Activated CD4-positive, alpha-beta T cell treated with anti-CD3 and anti-CD28 coated beads for 36 hours (primary cell): ENCODE measurements at places on chromosomes 3 and 15.
A peak's percentile ranks its signal among the peaks of the same experiment; 100 is the strongest.

DNA sequence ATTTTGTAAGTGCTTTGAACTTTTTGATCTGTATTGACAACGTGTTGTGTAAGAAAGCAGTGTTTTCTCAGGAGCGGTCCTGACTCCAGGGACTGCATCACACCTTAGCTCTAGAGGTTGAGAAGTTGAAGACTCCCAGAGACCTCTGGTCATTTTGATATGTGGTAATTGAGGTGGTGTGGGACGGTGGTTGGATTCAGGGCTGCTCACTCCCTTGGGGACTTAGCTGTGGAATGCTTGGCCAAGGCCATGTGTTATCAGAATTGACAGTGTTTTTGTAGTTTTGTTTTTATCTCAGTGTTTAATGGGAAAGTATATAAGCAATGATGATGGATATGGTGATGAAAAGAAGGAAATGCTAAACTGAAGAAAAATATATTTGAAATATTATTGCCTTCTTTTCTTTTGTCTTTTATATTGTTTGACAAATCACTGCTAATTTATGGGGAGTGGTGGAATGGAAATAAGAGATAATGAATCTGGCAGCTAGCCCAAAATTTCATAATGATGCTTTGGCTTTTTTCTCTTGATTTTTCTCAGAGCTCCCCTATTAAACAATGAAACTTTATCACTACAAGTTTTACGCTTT, 16.0 kb downstream of the CMSS1 start:
- DNase-seq = no peak

- DNase-seq = no peak
Observed at GRCh38 chr3:13197281-13197680, 124.1 kb upstream of the IQSEC1 start.

DNA sequence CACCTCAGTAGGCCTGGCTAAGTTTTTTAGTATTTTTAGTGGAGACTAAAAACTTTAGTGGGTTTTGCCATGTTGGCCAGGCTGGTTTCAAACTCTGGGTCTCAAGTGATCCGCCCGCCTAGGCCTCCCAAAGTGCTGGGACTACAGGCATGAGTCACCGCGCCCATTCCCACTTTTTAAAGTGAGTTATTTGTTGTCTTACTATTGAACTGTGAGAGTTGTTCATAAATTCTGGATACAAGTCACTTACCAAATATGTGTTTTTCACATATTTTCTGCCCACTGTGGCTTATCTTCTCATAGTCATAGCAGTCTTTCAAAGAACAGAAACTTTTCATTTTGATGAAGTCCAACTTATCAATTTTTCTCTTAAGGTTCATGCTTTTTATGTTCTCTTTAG, 29.9 kb upstream of the SPSB4 start:
- no peak for DNase-seq

- DNase-seq = peak; percentile 33
Observed at GRCh38 chr3:150830094-150830681, 67.2 kb upstream of the SIAH2 start.

DNA sequence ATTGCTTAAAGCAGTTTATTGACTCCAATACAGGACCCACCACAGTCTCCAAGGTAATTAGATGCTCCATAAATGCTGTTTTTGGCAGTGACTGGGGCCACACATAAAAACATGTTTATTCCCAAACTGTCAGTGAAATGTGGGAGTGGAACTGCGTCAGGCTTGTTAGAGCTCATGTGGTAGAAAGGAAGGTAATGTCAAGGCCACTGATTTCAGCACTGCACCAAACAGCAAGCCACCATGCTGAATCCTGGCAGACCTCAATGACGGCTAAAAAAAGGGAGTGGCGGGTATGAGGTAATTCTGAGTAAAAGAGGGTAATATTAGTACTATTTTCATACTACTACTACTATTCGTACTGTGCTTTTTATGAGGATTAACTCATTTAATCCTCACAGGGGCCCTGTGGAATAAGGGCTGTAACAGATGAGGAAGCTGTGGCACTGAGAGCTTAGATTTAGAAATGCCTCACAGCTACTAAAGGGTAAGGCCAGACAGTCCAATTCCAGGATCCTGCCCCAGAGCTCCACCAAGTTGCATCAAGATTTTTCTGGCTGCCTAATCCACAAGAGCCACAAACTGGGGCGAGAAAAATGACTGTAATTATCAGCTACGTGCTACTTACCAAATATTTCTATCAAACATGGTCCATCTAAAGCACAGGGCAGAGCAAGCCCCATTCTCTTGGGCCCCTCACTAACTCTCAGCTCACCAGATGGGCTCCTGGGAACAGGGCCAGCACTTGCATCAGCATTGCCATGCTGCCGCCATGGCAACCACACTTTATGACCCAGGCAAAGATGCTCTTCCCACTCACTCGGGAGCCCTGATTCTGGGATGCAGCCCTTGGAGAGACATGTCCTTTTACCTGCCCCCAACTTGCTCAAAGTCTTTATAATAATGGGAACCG, 83.6 kb upstream of the SPATA12 start:
- DNase-seq = no peak

GRCh38 chr15:91939403-91939831, 85.9 kb downstream of the SLCO3A1 start:
- DNase-seq = no peak

DNA sequence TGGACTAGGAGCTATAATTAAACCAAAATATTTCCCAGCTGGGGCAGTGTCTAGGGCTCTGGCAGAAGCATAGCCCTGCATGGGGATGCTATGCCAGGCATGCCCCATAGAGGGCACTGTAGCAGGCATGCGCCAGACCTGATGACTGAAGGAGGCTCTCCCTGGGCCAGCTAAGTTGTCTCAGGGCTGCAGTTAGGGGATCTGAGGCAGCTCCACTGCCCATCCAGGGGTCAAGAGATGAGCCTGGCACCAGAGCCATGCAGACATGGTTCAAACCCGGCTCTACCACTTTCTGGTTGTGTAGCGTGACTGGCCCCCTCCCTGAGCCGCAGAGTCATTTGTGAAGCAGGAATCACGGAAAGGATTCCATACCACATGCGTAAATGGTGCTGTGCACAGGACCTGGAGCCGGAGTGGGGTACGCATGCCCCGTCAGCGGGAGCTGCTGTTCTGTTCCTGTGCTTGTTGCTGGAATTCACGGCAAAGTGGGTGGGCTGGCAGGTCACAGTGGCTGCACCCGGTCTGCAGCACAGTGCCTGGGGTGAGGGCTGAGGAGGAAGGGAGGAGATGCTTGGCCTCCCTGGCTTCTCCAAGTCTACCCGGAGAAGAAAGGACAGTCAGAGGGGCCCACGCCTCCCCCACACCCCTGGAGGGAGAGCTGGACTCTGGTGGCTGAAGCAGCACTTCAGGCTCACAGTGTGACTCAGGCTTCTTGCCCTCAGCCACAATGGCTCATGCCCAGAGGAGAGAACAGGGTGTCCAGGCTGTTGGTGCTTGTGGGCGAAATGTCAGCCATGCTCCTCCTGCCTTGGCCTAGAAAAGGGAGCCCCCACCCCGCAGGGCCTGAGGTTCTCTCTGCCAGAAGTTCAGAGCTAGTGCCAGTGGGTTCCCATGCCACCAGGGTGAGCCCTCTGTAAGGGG, 43.1 kb downstream of the DNASE1L3 start:
- DNase-seq = peak; percentile 83

- DNase-seq = no peak
Observed at GRCh38 chr3:177591379-177591778, 394.1 kb upstream of the TBL1XR1 start.

DNA sequence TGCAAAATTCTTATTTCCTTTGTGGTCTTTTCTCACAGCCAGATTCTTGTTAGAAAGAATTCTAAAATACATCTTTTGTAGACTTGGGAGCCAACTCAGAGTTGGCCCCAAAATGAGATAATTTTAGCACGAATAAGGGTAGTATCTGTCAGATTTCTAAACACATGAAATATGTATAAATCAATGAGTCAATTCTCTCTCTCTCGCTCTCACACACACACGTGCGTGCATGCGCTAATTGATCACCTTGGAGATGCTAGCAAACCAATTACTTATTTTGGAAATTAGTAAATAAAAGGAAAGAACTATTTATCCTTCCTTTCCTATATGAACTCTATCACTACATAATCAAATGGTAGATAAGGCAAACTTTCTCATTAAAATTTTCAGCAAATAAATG, 32.9 kb upstream of the PIK3R4 start:
- DNase-seq = no peak

DNA sequence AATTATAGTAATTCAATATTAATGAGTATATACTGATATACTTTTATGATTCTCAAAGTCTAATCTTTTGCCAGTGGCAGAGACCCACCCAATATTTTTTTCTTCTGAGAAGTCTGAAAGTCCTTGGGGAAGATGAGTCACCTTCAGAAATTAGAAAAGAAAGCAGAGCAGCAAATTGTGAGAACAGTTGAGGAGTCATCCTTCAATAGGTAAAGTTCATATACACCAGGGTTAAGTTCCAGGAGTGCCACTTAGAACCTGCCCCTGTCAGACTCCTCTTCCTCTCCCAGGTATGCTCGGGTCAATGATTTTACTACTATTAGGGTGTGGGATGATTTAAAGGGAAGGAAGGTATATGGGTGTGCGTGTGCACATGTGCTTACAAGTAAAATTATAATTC, 7.1 kb downstream of the CLRN1 start:
- DNase-seq = no peak

- no peak for DNase-seq
Observed at GRCh38 chr3:83934192-83935021, 1024.4 kb upstream of the CADM2 start.

DNA sequence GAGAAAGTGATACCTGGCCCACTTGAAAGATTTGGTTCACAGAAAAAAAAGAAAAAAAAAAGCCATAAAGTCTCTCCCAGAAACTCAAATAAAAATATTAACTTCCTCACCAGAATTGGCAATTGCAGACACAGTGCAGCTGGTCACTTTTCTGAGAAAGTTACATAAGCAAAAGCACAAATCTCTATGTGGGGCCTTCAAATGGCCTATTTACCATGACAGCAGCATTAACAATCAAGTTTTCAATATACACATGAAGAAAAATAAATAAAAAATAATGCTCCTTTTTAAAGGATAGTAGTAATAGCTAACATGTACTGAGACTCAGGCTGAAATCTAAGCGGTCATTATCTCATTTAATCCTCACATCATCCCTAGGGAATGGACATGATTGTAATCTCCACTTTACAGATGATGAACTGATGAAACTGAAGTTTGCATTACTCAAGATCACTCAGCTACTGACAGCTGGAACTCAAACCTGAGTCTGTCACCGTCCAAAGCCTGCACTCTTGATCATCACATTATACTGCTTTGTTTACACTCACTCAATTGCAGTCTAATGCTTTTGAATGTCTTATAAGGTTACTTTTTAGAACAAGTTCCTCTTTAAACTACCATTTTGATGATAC, 3.3 kb downstream of the NPTN start:
- no peak for DNase-seq

DNA sequence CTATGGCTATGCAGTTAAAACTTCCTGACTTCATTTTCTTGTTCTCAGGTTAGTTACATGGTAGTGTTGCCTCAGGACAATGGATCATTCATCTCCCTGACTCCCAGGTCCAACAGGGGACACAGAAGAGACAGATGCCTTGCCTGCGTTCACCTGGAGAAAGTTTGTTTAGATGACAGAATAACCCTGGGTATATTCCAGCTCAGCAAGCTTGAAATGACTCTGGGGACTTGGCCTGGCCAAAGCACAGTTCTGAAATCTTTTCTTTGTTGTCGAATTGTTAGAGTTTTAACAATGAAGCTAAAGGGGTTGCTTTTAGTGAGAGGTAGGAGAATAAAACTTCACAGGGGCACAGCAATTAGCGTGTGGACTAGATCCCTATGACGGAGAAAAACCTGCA, 206.1 kb downstream of the PDZRN3 start:
- DNase-seq = no peak

- no peak for DNase-seq
Observed at GRCh38 chr3:196524527-196524926, 9.4 kb upstream of the SMCO1 start.

DNA sequence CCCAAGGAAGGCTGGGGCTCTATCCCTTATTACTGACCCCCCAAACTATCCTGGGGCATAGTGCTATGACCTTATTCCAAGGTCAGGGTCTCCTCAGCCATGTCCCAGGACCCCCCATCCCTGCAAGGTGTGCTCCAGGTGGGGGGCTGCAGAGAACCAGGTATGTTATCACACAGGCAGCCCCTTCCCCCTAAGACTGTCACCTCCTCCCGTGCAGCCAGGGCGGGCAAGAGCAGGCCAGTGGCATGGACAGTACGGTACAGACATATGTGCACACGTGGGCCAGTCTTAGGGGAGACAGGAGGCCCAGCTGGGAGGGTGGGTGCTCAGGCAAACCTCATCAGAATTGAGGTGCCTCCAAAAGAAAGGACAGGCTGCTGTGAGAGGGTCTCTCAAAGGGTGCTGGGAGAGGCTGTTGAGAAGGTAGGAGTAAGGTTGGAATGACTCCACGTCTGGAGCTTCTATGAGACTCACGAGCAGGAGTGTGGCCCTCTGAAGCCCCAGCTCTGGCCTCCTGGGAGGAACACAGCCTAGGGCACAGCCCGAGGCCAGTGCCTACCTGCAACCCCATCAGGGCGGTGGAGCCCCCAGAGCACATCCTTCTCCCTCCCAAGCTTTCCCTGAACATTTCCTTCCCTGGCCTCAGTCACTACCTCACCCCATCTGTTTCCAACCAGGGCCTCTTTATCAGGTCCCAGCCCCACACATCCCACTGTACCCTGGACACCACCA, 1.7 kb upstream of the COL7A1 start:
- no peak for DNase-seq

- no peak for DNase-seq
Observed at GRCh38 chr3:73401616-73402279, 223.0 kb downstream of the PDZRN3 start.

- no peak for DNase-seq
Observed at GRCh38 chr15:75436881-75437280, 14.6 kb downstream of the SIN3A start.

DNA sequence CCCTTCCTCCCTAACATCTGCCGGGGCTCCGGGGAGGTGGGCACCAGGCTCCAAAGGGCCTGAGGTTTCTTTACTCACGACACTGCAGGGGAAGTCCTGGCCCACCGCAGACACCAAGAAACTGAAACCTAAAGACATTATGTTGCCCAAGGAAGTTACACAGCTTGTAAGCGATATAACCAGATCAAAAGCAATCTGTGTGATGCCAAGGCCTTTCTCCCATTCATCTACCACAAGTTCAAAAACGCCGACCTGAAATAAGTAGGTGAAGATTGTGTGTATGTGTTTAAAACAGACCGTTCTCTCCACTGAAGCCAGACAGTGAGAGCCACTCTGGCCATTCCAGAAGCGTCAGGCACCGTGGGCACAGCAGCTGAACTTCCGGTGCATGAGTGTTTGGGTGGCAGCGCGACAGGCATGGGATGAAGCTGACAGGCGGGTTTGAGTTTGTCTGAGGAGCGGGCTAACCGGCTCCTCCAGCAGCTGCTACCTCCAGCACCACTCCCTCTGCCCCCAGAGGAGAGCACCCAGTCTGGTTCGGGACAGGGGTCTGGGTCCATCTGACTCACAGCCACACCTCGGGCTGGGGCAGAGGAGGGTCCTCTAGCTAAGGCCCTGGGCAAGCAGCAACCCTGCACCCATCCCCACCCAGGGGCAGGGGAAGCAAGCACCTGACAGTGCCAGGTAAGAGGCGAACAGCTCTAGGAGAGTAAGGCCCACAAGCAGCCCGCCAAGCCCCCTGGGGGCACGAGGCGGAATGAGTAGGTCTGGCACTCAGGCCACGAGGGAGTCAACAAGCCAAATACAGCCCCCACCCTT, 1.3 kb downstream of the TNK2 start:
- peak; percentile 84 for DNase-seq

GRCh38 chr3:24764236-24764915, 269.7 kb upstream of the THRB start:
- DNase-seq = no peak
